ENCODE measurements at places on chromosomes 13 and 19. TPM values are rescaled to one million over a fixed set of nuclear protein-coding genes. Genes with fewer than 3 reads are reported as not detected.

The SLC46A3 gene
- total RNA-seq, result 3.4 TPM

The ZNF540 gene
- total RNA-seq, result 1.7 TPM

The UBE2L5 gene
- total RNA-seq, result not detected

The TRPC4 gene
- 2.2 TPM for total RNA-seq

The PRODH2 gene
- not detected for total RNA-seq

The LTBP4 gene
- total RNA-seq, result 89.3 TPM

The RETN gene
- total RNA-seq, result not detected

The BICRA gene
- 13.8 TPM for total RNA-seq

The CLDN10 gene
- total RNA-seq, result 6.6 TPM

The COX7A1 gene
- total RNA-seq, result 1.0 TPM

The ZNF528 gene
- 22.4 TPM for total RNA-seq

The DPRX gene
- total RNA-seq, result not detected

The SULT2A1 gene
- not detected for total RNA-seq

The ZNF266 gene
- 12.2 TPM for total RNA-seq

The IGFL1 gene
- not detected for total RNA-seq

The ZNF256 gene
- 3.1 TPM for total RNA-seq
